Activated CD4-positive, alpha-beta T cell treated with anti-CD3 and anti-CD28 coated beads for 36 hours (primary cell): ENCODE measurements at places on chromosomes 3 and 15.

DNA sequence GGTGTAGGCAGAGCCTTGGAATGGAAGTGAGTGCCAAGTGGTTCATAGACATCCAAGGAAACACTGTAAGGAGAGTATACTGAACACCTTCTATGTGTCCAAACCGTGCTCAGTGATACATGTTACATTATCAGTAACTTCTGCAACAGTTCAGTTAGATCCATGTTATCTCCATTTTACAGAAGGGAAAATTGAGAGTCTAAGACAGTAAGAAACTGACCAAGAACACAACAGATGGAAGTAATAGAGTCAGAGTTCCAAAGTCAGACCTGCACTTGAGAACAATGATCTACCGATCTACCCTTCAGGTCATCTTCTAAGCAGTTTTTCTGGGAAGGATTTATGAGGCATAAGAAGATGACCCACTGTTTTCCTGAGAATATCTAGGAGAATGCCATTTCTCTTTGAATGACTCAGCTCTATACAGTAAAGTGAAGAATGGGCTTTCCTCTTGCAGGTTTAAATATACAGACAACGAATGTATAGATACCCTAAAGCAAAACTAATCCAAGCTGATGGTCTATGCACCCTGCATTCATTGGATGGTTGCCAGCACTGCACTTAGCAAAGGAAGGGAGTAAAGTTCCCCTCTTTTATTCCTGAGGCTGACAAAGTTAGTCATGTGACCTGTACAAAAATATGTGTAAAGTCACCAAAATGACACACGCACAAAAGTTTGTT is 604.1 kb upstream of the MDFIC2 start:
- DNase-seq = no peak

DNA sequence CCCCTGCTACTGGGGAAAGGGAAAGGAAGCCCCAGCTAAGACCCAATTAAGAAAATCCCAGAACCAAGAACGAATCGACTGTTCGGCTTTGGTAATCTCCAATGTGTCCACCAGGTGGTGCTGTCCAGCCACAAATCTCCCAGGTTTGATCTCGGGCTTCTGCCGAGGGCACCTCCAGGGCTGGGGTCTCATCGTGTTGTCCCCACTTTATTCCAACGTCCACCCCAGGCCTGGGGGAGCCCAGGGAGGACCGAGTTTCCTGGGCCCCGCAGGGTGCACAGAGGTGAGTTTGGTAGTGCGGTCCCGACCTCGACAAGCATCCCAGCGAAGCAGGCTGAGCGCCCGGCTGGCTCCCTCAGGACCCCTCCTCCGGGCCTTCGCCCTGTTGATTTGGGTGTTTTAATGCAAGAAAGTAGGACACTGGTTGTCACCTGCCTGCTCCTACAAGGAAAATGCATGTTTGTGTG is 185.1 kb downstream of the GOLGA6L6 start:
- peak; percentile 94 for DNase-seq

DNA sequence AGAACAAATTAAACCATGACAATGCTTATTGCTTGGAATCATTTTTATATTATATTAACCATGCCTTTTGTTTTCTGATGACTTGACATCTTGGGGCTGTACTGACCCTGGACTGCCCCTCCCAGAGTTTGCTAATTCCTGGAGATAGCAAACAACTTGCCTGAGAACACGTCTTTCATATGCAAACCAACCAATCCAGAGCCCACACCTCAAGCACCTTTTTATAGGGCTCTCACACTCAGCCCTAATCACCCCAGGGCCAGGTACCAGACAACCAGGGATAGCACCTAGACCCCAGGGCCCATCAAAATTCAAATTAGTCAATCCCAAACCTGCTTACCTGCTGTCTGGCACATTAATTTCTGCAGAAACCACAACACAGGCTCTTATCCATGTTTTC is 36.9 kb downstream of the MRPS11 start:
- DNase-seq = no peak

- peak; percentile 79 for DNase-seq
Observed at GRCh38 chr3:196274585-196274984, 12.9 kb downstream of the PCYT1A start.

DNA sequence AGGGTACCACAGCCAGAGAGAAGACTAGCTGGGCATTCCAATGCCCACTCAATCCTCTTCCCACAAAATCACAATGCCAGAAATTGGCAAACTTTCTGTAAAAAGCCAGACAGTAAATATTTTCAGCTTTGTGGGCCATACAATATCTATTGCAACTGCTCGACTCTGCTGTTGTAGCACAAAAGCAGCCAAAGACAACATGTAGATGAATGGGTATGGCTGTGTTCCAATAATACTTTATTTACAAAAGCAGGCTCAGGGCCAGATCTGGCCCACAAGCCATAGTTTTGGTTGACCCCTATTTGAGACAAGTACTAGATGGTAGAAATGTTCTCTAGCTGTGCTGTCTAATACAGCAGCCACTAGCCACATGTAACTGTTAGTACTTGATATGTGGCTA is 330.9 kb downstream of the ERC2 start:
- no peak for DNase-seq

- no peak for DNase-seq
Observed at GRCh38 chr3:61832375-61833229, 271.2 kb downstream of the PTPRG start.

- DNase-seq = no peak
Observed at GRCh38 chr3:81624756-81625155, 136.7 kb downstream of the GBE1 start.

- DNase-seq = no peak
Observed at GRCh38 chr3:46549408-46549904, 16.6 kb downstream of the LRRC2 start.

DNA sequence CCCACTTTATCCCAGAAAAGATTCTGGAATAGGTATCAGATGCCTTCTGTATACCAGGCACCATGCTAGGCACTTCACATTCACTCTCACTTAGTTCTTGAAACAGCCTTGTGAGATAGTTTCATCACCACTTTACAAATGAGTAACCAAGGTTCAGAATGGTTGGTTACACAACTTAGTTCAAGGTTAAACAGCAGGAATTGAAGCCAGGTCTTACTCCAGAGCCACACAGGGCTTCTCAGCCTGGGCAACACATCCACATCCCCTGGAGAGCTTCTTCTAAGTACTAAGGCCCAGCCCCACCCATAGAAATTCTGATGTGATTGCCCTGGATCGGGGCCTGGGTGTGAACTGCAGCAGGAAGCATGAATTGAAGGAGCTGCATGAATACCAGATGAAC is 18.6 kb downstream of the WHAMM start:
- DNase-seq = no peak

DNA sequence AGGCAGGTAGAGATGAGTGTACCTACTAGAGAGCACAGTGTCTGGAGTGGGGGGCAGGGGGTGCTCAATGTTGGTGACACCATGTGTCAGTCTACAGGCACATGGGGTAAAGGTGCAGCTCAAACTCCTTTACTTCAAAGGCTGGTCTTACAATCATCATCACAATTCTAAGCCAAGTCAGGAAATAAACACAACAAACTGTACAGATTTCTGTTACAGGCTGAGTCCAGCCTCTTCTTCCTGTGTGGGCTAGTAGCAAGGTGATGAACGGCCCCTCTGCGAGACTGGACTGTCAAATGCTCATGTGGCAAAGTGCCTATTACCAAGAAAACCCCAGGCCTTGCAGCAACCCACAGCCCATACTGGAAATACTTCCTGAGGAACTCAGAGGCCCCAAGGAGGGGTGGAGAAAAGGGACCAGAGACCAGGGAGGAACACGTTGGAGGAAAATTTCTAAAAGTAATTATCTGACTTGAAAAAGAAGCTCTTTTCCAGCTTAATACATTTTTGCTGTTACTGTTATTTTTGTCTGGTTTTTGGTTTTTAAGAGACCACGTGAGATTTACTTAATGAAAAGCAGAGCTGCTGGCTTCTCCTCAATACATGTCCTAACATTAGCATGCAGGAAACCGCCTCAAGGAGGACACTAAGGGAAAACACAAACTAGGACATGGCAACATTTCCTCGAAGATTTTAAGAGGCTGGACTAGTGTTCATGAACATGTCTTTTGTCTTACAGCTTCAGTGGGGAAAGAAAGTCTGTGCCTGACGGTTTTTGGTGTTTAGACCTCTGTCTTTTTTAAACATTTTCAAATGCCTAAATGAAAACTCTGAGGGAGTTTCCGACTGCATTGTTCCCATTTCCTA is 29.5 kb downstream of the TBC1D2B start:
- no peak for DNase-seq

DNA sequence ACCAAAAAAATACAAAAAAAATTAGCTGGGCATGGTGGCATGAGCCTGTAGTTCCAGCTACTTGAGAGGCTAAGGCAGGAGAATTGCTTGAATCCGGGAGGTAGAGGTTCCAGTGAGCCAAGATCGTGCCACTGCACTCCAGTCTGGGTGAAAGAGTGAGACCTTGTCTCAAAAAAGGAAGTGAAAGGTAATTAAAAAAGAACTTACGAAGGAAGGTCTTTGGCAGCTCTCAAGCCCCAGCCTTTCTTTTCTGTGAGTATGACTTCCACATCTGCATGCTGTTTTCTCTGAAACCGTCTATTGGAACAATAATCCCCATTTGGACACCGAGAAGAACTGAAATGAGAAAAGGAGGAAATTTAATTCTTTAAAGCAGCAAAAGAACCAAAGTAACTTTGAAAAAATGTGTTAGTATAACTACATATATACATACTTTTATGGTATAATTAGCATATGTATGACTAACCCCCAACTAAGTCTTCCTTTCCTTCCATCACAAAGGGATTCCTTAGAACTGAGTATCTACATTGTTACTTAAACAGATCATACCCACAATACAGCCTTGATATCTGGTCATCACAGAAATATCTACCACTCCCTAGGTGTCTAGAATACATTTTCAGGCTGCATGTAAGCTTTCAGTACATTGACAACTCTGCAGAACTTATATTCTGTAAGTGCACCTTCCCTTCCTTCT is 50.1 kb downstream of the SETD2 start:
- no peak for DNase-seq

- DNase-seq = peak; percentile 86
Observed at GRCh38 chr3:149969940-149970715, 567 bp downstream of the PFN2 start.

- no peak for DNase-seq
Observed at GRCh38 chr3:63015614-63016309, 140.5 kb upstream of the CADPS start.

GRCh38 chr3:31456373-31456772 is 76.4 kb upstream of the STT3B start:
- no peak for DNase-seq

- no peak for DNase-seq
Observed at GRCh38 chr15:26623071-26623470, 149.8 kb downstream of the GABRB3 start.

- no peak for DNase-seq
Observed at GRCh38 chr3:185744997-185745843, 79.6 kb downstream of the IGF2BP2 start.

DNA sequence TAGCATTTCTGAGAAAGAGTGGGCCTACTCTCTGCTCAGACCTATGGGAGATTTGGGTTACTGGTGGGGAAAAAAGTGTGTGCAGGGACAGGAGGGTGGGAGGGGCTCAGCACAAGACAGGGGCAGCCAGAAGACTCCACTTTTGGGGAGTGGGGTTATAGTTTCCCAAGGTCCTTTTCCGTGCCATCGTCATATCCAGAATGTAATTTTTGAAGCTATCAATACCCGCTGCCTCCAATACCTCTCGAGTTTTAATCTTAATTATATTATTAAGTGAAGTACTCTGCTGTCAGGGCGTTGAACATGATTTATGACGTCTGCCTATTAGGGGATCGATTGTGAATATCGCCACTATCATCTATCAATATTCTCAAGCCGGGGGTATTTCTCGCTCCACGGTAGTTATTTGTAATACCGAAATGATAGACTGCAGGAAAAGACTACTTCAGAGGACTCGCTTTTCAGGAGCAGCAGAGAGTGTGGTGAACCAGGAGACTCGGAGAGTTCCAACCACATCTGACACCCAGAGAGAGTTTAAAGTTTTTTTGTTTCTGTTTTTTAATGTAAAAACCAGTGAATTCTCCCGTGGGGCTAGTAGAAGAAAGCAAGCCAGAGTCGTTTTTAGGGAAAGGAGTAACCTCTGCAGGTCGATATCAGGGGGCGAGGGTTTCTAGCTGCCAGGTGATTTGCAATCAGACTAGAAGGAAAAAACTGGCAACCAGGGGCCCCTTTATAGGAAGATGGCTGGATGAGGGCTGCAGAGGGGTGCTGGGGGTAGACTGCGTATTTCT is 20.6 kb downstream of the NR2F2 start:
- DNase-seq = no peak

GRCh38 chr3:7876741-7877297 is 624.8 kb upstream of the LMCD1 start:
- DNase-seq = peak; percentile 46

GRCh38 chr15:69783211-69783610 is 314.5 kb downstream of the TLE3 start:
- DNase-seq = no peak

DNA sequence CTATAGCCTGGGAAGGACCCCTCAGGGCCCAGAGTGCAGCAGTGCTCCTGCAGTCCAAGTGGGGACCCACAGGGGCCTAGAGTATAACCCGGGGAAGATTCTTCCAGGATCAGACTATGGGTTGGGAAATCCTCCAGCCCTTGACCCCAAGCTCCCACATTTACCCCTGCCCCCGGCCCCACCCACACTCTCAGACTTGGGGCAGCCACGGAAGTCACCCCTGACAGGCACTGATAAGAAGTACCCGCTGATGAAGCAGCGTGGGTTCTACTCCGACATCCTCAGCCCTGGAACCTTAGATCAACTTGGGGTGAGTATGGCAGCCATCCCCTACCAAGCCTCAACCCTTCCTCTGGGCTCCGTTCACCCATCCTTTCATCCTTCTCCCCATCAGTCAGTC is 6.3 kb downstream of the DNAH1 start:
- no peak for DNase-seq

- DNase-seq = no peak
Observed at GRCh38 chr15:43919540-43920253, 92.9 kb downstream of the WDR76 start.

DNA sequence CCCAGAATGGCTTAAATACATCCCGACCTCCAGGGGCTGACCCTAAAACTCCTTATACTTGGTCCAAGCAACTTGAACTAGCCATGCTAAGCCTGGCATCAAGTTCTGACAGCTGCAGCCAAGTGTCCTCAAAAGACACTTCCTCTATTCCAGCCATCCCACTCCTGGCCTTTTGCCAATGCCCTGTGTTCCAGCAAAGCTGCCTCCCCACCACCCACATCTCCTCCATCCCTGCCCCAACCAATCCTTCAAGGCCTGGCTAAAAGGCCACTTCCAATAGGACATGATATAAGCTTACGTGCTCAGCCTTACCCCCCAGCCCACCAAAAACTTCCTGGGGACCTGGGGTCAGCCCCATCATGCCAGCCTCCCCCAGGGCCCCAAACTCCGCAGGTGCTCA is 40.9 kb downstream of the SEMA3G start:
- DNase-seq = no peak

- DNase-seq = no peak
Observed at GRCh38 chr15:73359651-73360050, 9.1 kb downstream of the HCN4 start.

DNA sequence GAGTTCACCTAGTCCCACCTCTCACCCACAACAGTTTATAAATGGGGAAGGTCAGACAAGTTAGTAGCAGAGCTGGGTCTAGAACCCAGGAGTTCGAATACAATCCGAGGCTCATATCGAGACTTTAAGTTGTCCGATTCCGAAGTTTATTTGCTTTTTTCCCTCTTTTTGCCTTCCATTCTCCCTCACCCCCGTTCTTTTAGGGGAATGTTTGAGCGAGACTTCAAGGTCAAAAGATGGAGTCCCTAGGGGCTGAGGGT is 7.3 kb downstream of the BCL6 start:
- no peak for DNase-seq

- no peak for DNase-seq
Observed at GRCh38 chr15:31049111-31049510, 52.4 kb downstream of the TRPM1 start.

GRCh38 chr15:61853195-61853594 is 207.1 kb downstream of the VPS13C start:
- no peak for DNase-seq
